ENCODE measurements at places on chromosomes 2 and 18. TPM values are rescaled to one million over a fixed set of nuclear protein-coding genes. Genes with fewer than 3 reads are reported as not detected.

Gene CHRNA1
- 0.19 TPM for total RNA-seq

Gene TBR1
- total RNA-seq, result not detected

Gene UGT1A8
- not detected for total RNA-seq

Gene AMER3
- not detected for total RNA-seq

DNA sequence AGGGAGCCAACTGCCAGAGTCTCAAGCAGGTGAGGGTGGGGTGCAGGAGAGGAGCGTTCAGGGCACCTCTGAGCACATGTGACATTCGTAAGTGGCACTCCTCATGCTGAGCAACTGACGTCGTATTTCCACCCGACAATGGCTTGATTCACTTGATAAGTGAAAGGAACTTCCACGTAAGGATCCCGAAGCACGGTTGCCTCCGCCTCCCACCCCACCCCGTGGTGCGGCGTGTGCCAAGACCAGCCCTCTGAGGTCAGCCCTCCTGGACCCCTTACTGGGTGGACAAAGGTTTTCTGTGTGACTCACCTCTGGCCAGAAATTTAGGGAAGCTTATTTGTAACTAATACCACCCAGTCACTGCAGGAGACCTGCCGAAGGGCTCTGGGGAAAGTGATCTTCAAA lies 59.9 kb downstream of the AGAP1 start:
- DNase-seq, result no peak

DNA sequence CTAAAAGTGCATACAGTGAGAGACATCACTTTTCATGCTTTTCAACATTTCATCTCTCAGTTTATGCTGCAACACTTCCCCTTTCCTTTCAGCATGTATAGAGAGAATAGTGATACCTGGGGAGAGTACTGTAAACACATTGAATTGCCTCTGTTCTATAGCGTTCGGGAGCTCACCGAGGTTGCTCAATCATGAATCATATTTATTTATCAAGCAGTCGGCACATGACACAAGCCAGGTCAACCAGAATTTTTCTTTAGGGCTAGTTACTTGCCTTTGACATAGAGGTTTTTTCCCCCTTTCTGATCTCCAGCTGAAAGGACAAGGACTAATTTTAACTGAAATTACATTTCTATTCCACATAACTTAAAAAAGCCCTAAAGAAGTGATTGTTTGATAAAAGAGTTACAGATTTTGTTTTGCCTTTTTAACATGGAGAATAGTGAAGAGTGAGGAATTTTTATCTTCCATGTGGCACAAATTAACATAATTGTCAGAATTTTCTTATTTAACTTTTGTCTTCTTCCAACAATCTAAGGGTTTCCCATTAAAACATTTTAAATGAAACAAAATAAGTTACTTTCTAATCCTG lies 690.9 kb upstream of the TMEFF2 start:
- no peak for DNase-seq

DNA sequence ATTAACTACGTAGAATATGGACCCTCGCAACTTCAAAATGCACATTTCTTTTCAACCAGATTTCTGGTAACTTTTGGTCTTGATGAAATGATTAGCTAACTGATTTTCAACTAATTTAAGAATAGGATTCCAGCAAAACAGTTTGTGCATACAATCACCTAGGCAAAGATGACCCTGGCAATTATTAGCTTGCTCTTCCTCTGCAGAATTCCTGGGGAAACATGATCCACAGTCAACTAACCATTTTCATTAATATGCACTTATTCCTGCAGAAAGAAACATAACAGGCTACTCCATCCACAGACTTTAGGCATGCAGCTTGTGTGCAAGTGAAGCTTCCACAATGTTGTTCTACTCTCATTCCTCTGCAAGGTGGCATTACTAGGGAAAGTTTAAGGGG lies 1150.8 kb upstream of the FANCL start:
- no peak for DNase-seq

DNA sequence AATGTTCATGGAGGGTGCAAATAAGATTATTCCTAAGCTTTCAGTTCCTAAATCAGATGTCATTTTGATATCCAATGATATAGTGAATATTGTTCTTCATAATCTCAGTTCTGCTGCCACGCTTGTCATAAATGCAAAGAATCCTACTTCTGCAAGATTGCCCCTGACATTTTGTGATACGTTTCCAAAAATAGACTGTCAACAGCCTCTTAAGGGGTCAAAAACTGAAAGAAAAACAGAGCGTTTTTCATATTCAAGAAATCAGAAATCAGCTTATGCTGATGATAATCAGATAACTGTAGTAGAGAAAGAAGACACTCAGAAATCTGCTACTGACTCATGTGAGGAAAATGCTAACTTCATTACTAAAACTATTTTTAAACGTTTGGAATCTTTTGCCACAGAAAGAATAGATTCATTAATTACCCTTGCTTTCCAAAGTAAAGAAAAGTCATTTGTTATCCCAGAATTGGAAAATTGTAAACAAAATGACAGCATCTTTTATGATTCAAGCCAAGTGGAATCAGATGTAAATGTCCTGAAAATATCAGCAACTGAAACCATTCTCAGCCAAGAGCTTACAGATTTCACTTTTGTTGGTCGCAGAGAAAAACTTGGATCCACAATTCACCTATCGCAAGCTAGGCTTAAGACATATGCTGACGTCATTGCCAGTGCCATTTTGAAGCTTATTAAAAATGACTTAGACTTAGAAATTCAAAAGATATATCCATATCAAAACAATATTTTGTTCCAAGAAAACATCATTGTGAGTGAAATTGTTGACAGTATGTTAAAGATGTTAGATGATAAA lies 55.1 kb downstream of the FSIP2 start:
- DNase-seq, result no peak

DNA sequence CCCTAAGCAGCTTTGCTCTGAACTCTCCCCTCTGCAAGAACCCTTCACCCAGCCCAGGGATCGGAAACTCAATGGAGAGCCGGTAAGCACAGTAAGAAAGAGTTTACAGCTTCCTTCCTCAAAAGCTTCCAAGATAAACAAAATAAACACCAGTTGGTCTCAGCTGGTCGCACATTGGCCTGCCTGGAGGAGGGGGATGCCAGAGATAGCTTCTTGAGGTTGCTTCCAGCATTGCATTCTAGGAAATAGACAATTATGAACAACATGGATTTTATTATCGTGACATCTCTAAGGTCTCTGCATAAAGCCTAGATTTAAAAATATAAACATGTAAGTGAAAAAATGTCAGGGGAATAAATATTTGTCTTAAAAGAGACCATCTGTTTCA lies 141.5 kb upstream of the PKDCC start:
- no peak for DNase-seq

DNA sequence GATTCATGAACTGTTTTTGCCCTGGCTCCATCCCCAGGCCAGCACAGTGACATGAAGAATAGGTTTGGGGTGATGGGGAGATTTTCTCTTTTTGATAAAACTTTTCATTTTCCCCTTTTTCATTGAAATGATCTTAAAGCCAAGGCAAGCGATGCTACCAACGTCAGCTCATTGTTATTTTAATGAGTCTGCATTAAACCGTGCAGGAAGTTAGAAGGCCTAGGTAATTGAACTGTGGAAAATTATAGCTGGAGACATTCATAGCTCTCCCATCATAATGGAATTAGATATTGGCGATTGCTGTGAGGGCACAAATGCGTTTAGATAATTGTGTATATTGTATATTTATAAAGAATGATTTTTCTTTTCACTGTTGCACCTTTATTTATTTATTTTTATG lies 33.2 kb downstream of the SMARCAL1 start:
- no peak for DNase-seq

DNA sequence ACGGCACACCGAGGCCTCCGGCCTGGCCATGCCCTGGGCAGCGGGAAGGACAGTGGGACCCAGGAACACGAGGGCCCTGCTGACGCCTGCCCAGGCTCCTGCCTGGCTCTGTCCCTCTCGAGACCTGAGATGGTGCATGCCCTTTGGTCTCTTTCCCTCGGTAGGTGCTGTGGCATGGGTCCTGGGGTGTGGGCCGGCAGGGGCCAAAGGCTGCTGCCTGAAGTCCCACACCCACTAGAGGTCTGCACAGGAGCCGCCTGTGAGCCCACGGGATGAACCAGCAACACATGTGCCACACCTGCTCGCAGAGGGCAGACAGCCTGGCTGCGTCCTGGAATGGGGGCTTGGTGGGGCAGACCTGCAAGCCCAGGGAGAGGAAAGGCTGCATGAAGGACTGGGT lies 73.3 kb downstream of the NDUFA10 start:
- DNase-seq, result no peak

- peak; percentile 73 for DNase-seq
Measured at GRCh38 chr2:227406177-227407031, 18.7 kb upstream of the SCYGR1 start.

DNA sequence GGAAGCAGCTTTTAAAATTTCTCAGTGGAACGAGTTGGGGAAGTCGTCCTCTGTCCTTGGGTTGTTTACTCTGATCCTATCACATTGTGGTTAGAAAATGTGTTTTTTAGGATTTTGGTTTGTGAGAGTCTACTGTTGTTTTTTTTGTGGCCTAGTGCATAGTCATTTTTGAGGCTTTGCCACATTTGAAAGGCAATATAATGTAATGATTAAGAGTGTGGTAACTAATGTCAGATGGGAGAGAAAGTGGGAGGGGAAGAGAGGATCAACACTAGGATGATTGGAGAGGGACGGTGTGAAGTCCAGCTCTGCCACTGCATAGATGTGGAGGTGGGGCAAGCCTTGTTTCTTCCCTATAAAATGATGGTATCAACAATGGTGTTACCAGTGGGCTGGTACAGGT lies 8.5 kb downstream of the SP140L start:
- DNase-seq, result no peak

DNA sequence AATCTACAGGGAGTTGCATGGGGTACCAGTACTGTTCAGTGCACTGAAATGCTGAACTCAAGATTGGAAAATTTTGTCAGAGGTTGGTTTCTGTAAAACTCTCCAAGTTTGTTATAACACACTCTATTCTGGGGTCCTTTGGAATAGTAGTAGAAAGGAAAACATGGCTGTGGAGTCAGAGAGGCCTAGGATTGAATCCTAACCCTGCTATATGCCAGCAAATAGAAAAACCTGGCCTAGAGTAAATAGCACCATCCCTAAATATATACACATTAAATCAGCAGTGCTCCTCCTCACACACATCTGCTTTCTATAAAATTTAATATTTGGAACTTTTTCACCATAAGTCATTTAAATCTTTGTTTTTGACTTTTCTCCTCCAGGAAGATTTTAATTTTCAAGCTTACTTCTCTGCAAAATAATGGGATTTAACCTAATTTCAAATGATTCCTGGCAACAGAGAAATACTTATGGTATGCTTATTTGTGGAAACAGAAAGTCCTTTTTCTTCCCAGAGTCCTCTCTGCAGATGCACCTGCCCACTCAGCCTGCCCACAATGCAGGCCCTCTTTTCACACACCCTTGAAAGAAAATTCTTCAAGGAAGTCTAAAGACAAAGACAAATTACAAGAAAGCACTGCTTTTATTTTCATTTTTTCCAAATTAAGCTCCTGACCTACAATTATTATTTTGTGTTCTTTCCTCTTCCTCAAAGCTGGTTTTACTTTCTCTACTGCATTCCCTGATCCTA lies 197.5 kb upstream of the LRRTM1 start:
- no peak for DNase-seq

DNA sequence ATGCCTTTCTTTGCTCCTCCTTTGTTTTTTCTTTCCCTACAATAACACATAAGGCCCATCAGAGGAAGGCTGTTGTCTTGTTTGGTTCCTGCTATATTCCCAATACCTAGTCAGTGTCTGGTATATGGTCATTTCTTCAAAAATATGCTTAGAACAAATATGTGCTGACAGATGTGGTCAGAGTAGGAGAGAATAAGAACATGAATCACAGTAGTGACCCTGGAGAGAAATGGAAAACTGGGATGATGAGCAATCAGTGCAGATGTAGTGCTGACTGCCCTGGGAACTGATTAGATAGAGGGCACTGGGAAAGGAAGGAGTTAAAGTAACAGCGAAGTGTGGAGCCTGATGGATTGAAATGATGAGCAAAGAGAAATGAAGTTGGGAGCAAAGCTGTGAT lies 189.4 kb upstream of the LHCGR start:
- DNase-seq, result no peak

- no peak for DNase-seq
Measured at GRCh38 chr2:26702025-26702424, 9.5 kb downstream of the KCNK3 start.

DNA sequence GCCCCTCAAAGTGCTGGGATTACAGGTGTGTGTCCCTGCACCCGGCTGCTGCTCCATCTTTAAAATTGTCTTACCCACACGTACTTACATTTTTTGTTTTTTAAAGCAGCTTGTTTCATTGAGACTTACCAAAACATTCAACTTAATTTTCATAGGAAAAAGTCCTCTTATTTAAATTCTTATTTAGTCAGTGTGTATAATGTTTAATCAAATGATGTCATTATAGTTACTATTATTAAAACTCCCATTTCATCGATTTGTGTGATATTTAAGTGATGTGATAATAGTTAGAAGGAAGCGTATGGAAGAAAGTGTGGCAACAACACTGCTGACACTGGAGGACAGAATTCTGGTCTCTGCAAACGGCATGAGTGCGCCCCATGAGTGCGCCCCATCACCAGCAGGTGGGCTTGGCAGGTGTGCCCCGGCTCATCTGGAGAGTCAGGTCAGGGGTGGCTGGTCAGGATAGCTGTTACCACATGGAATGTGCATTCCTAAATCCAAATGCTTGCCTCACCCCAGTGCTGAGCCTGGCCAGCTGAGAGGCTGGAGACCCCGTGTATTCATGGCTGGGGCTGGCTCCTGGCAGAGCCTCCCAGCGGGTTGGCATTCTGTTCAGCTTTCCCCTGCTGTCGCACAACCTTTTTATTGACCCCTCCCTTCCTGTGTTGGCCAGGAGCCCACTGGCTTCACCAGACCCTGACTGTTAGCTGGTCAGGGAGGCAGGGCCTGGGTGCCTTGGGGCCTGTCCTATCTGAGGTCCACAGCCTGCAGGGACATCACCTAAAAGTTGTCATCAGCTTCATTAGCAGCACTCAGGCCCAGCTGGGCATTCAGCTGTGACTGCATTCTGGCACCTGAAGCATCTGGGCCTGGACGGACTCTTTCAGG lies 79.7 kb downstream of the AGAP1 start:
- DNase-seq, result peak; percentile 61

DNA sequence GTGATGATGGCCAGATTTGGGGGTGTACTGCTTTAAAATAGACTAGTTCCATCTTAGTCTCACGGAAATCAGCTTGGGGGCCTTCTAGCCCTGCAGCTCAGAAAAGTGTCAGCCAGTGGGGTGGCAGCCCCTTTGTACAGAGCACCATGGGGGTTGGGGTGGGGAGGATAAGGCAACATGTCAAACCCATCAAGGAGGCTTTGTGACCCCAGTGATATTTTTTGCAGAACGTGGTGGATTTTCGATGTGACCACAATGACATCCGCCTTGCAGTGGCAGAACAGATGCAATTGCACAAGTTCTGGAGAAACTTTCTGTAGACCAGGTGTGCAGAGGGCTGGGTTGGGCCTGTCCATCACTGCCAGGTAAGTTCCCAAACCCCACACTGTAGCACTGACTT lies 3.0 kb upstream of the CD8A start:
- no peak for DNase-seq

- no peak for DNase-seq
Measured at GRCh38 chr18:58015065-58015780, 28.8 kb upstream of the NEDD4L start.
